Vagina (tissue), 2 donors: ENCODE measurements at places on chromosomes 5 and 9.

GRCh38 chr9:16120231-16120641, 567.4 kb downstream of the CCDC171 start:
- no peak for DNase-seq

DNA sequence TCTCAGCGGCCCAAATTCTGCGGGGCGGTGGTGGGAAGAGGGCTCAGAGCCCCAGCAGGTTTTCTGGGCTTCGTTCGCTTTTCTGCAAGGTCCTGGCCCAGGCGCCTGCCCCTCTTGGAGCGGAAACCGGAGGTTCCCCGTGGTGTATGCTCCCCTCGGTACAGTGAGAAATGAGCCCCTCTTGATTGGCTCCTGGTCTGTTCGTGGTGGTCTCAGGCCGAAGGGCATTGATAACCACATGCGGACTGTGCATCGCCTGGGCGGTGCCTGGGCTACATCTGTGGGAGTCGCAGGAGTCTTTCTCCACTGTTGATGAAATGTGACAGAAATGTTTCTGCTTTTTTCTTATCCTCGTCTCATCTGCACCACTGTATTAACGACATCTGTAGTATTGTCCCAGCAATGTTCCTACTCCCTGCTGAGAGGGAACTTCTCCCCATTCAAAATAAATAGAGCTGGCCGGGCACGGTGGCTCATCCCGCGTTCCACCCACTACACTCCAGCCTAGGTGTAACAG, 682 bp downstream of the MAN1B1 start:
- no peak for DNase-seq

- no peak for DNase-seq
These were observed 7.3 kb downstream of the VLDLR start for GRCh38 chr9:2628919-2629318.

DNA sequence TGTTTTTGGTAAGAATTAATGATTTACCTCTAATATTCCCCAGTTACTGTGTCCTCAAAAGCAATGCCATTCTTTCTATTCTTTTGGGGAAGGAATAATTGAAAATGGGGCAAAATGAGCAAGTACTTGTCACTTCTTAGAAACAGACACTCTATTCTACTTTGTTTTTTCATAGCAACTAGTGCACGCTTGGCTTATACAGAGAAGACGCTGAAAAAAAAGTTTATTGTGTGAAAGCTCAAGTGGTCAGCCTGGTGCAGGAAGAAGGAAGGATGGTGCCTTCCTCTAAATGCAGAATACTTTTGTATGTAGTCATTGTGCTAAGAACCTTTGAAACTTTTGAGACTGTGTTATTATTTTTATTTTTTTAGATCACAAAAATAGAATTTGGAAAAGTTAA, 29.6 kb downstream of the ANKDD1B start:
- DNase-seq, result no peak

- no peak for DNase-seq
These were observed 1.8 kb downstream of the BNC2 start for GRCh38 chr9:16868701-16869100.
